Activated T-helper 2 cell treated with anti-CD3 and anti-CD28 coated beads, Interferon-gamma antibody, Interleukin-2, Interleukin-4, amounts not matched to agents 10 μg/mL and 5 μg/mL and 100 μg/mL, durations not matched to agents 14 hours and 24 hours and 36 hours (primary cell): ENCODE measurements at places on chromosomes 6 and 20. TPM values are rescaled to one million over a fixed set of nuclear protein-coding genes. Genes with fewer than 3 reads are reported as not detected.

The ANKRD6 gene
- 2.2 TPM in 2 replicates for total RNA-seq

The SCGN gene
- total RNA-seq: not detected in 2 replicates

The SEC23B gene
- total RNA-seq: 126 and 131 TPM in 2 replicates

The BEND3 gene
- 15.2 and 15.9 TPM in 2 replicates for total RNA-seq

The LY6G6C gene
- not detected in 2 replicates for total RNA-seq

The NRSN1 gene
- total RNA-seq: not detected in 2 replicates

The OR11A1 gene
- not detected in 2 replicates for total RNA-seq

The RIMS1 gene
- not detected in 2 replicates for total RNA-seq
